ENCODE measurements at places on chromosomes 12 and 14.

DNA sequence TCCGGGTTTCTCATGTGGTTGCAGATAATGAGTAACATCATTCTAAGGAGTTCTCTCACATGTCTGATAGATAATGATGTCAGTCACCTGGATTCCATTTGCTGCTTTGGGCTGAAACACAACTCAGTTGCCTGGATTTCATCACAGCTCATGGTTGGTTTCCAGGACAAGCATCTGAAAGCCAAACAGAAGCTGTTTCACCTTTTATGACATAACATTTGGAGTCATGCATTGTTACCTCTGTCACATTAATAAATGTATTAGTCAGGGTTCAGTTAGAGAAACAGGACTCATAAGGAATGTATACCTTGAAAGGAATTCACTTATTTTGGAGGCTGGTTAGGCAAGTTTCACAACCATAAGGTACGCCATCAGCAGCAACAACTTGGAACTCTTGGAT is 251.9 kb upstream of the ATXN7L3B start:
- no peak for DNase-seq

DNA sequence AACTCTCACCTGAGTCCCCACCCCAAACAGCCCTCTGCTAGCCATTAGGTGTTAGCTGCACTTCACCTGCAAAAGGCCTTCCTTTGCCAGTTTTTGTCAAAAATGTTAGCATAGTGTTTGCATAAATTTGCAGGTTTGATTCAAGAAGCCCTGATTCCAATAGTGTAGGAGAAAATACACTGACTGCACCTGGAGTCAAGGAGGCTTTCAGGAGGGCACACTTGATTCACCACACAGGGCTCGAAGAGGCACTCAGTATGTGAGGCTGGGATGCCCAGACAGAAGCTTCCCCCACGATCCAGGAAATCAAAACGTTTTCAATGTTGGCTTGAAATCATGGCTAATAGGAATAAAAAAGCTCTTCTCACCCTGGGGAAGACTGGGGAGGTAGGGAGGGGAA is 40.5 kb upstream of the DDX11 start:
- no peak for DNase-seq

GRCh38 chr12:19065871-19066270 is 63.7 kb upstream of the PLEKHA5 start:
- no peak for DNase-seq

DNA sequence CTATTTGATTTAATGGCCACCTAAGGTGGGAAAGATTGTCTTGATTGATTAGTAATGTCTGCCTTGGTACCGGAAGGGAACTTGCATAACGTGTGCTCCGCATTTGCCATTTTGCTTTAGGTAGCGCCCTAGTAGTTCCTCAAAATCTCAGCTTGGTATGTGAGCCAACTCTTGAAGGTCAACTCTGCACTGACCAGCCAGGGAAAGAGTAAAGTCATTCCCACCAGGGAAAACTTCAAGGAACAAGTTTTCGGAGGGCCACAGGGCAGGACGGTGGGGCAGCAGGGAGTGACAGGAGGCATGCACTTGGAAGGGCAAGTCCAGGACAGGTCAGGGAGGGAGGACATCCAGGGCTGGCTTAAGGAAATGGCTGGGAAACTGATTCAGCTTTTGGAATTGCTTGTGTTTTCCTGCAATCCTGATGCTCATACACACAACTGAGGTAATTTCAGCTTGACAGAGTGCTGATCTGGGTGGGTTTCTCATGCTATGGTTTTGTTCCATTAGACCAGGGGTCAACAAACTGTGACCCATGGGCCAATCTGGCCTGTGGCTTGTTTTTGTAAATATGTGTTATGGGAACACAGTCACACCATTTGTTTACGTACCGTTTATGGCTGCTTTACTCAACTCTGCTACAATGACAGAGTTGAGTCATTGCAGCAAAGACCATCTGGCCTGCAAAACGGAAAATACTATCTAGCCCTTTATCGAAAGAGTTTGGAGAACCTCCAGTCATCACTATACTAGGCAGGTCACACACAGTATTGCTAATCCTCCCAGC is 184.5 kb downstream of the RBM19 start:
- DNase-seq, result no peak

GRCh38 chr12:82436354-82436753 is 78.0 kb downstream of the METTL25 start:
- no peak for DNase-seq

- peak; percentile 77 for DNase-seq
Observed at GRCh38 chr12:12685305-12685704, 10.7 kb downstream of the GPR19 start.

GRCh38 chr12:87368259-87368658 is 660.9 kb downstream of the C12orf50 start:
- no peak for DNase-seq

DNA sequence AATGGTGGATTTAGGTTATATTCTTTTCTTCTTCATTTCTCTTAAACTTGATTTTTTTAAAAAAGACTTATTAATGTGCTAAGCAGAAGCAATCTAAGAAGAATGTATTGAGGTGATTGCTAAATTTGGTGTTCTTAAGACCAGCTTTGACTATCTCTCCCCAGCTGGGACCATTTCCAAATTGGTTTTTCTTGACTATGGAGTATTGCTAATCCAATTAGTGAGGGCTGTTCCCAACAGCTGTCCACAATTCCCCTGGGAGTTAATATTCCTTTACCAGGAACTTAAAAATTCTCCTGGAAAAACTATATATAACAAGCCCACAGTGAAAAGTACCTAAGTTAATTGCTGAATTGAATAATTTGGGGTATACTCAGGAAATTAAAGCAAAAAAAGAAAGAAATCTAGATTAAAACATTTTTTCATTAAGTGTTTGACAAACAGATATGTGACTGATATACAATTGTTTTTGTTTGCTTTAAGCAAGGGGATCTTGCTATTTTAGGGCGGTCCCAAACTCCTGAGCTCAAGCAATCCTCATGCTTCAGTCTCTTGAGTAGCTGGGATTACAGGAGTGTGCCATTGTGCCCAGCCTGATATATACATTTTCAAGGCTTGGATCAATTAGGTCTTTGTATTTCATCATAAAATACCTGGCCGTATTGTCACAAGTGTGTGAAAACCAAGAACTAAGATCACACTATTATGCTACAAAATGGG is 105.0 kb downstream of the FAR2 start:
- DNase-seq, result no peak

- no peak for DNase-seq
Observed at GRCh38 chr14:96861568-96862310, 64.6 kb downstream of the VRK1 start.

DNA sequence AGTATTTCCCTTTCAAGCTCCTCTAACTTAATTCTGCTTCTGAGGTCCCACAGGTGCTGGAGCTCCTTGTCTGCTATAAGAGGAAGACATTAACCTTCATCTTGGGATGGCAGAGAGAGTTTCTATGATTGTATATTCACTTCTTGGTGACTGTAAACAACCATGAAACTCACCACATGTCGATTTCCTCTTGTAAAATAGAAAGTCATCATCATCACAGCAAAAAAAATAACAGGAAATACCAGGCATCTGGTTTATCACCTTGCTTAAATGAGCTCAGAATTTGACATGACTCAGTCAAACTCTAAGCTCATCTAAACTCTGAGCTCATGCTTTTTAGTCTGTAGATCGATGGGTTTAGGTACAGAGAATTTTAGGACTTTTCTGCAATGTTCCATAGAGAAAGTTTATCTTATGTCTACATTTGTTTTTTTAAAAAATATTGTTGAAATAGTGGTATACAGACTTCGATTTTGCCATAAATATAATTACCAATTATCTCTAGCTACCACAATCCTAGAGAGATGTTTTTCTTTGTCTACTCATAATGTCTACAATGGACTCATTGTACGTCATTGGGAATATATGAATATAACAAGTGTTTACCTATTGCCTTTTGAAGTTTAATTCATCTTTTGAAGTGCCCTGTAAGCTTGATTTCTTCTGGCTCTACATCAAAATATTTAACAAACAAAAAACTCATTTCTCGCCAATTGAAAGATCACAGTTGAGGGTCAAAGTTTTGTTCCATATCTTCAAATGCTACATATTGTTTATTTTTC is 58.4 kb downstream of the IGF1 start:
- no peak for DNase-seq

Measured in NCI-H1436 treated with DMSO at 0.1 percent for 48 hours (cell line).